ENCODE measurements at places on chromosomes 4 and X. TPM values are rescaled to one million over a fixed set of nuclear protein-coding genes. Genes with fewer than 3 reads are reported as not detected.

PDGFC gene
- total RNA-seq: not detected

STAP1 gene
- total RNA-seq: 32.4 TPM

- DNase-seq: no peak
- no peak overlapping the region for H3K4me3 ChIP-seq
- no peaks in the 10 kb centered on the region for H3K27me3 ChIP-seq
- no peak overlapping the region for H3K27ac ChIP-seq
Measured at GRCh38 chr4:27886120-27886519, 1025.5 kb downstream of the STIM2 start.

DNA sequence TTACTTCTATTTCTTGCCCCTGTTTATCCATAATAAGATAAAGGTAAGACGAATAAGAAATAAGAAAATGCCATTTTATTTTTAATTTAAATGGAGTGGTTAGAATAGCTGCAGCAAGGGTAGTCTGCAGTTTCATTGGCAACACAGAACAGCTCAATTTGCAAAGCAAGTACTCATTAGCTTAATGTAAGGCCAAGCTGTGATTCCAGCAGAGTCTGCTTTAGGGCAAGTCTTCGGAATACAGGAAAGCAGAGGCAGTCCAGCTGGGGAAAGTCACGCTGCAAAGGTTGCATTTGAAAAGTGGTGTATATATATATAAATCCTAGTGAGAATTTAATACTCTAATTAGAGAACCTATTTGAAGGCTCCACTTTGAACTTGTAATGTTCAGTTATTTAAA is 59.0 kb downstream of the ANXA10 start:
- H3K4me1 ChIP-seq: peaks cover 5% of the 10 kb centered on the region
- peaks cover 2% of the 10 kb centered on the region for H3K27me3 ChIP-seq
- H3K4me3 ChIP-seq: no peak overlapping the region
- no peaks in the 10 kb centered on the region for H3K36me3 ChIP-seq
- H3K27ac ChIP-seq: no peak overlapping the region
- no peak for DNase-seq

- H3K36me3 ChIP-seq: peaks cover 46% of the 10 kb centered on the region
- no peak for DNase-seq
- H3K27ac ChIP-seq: no peak overlapping the region
Measured at GRCh38 chr4:40150932-40151331, 45.9 kb upstream of the RHOH start.

DNA sequence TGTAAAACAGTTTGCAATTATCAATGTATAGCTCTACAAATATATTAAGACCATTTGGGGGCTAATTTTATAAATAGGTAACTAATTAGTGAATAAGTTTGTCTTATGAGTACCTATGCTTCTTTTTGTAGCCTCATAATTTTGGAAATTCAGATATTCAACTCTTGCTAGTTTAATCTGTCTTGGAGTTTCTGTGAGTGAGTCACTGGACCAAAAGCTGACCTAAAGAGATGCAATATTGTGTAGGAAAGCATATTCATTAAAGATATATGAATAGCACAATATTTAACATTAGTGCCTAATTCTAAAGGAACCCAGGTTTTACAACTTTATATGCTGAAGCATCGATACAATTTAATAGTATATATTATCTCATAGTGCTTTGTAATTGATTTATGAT is 161.3 kb upstream of the PCDH18 start:
- DNase-seq: no peak
- H3K27me3 ChIP-seq: no peaks in the 10 kb centered on the region
- no peaks in the 10 kb centered on the region for H3K4me1 ChIP-seq

UGT2A1 gene
- total RNA-seq: not detected

GRCh38 chrX:148416931-148417330 is 83.5 kb upstream of the AFF2 start:
- no peak for DNase-seq
- peaks cover 3% of the 10 kb centered on the region for H3K27me3 ChIP-seq
- no peaks in the 10 kb centered on the region for H3K36me3 ChIP-seq
- no peak overlapping the region for H3K4me3 ChIP-seq
- no peaks in the 10 kb centered on the region for H3K4me1 ChIP-seq
- no peak overlapping the region for H3K27ac ChIP-seq

DNA sequence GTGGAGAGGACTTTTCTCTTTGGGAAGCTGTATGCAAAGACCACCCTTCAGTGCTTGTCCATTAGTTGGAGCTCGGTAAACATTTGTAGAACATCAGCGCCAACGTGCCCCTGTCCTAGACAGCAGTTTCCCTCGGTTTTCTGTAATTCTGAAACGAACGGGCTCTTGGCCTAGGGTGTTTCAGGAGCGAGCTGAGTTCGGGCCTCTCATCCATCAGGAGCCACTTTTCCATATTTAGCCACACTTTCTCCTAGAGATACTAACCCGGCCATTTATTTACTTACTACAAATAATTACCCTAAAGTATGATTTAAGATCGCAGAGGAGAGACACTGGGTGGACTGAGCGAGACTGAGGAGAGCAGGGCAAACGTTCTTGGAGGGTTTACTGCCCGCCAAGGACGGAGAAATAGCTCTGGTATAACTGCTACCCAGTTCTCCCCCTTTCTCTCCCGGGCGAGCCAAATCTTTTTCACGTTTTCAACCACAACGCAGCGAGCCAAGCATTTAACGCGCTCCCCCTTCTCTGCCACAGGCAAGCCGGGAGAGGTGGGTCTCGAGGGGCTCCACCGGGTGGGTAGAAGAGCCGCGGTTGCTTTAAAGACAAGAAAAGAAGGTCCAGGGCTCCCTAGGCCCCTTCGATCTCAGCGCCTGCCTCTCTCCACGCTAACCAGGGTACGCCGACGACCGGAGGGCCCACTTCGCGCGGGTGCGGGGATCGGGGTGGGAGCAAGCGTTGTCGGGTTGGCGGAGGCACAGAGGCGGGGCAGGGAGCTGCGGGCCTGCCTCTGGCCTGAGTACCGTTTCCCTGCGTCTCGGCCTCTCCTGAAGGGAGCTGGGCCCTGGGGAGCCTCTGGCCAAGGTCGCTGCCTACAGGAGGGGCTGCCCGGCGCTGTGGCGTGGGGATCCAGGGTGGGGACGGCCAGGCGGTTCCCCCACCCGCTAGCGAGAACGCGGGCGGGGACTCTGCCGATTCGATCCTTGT is 10.8 kb upstream of the PITX2 start:
- peaks cover 8% of the 10 kb centered on the region for H3K4me1 ChIP-seq
- peak overlapping the region; percentile 35 for H3K27ac ChIP-seq
- no peak for DNase-seq
- H3K27me3 ChIP-seq: peaks cover 91% of the 10 kb centered on the region

DUSP21 gene
- total RNA-seq: not detected

GRCh38 chrX:135307171-135307570 is 2.1 kb upstream of the ETDC start:
- H3K27me3 ChIP-seq: no peaks in the 10 kb centered on the region
- H3K4me3 ChIP-seq: no peak overlapping the region
- no peak overlapping the region for H3K27ac ChIP-seq
- H3K4me1 ChIP-seq: peaks cover 4% of the 10 kb centered on the region

GRCh38 chr4:180960743-180961401 is 1282.3 kb upstream of the TENM3 start:
- no peaks in the 10 kb centered on the region for H3K27me3 ChIP-seq
- H3K4me3 ChIP-seq: no peak overlapping the region
- no peaks in the 10 kb centered on the region for H3K4me1 ChIP-seq
- no peak for DNase-seq
- H3K36me3 ChIP-seq: no peaks in the 10 kb centered on the region
- no peak overlapping the region for H3K27ac ChIP-seq
